EH (cell line): ENCODE measurements at places on chromosomes 4 and X.

DNA sequence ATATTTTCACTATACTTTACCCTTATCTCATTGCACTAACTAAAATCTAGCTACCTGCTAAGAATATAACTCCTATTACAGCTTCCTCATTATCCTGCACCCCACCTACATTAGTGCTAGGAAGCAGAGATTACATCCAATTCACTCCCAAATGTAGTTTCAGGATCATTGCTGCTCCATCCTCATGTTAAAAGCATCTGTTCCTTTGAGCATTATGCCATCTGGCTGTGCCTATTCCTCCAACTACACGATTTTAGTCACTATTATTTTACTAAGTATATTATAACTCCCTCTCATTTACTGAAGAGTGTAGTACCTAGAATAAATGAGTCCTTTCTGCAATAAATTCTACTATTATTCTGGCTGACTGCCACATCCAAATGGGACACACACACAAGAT is 1586.9 kb downstream of the TECRL start:
- DNase-seq = no peak

DNA sequence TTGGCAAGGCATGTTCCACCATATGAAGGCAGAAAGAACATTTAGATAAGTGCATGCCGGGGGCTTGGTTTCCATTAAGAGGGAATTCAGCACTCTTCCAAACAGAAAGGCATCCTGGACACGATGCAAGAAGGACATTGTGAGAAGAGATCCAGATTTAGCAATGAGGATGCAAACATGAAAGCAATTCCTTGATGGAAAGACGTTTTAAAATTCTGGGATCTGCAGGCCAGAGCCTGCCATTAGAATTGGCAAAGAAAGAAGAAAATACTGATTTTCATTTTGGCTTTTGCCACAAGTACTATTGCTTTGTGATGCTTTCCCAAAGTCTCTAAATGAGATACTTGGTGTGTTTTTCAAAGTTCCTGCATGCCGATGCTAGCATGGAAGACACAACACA is 367.6 kb downstream of the PPP3CA start:
- no peak for DNase-seq

GRCh38 chr4:185293202-185293601 is 83.8 kb downstream of the SNX25 start:
- no peak for DNase-seq

- DNase-seq = peak; percentile 58
These were observed 47.8 kb downstream of the SLIT2 start for GRCh38 chr4:20299515-20299914.

- DNase-seq = peak; percentile 41
These were observed 43.2 kb upstream of the SLC10A4 start for GRCh38 chr4:48439988-48440387.

DNA sequence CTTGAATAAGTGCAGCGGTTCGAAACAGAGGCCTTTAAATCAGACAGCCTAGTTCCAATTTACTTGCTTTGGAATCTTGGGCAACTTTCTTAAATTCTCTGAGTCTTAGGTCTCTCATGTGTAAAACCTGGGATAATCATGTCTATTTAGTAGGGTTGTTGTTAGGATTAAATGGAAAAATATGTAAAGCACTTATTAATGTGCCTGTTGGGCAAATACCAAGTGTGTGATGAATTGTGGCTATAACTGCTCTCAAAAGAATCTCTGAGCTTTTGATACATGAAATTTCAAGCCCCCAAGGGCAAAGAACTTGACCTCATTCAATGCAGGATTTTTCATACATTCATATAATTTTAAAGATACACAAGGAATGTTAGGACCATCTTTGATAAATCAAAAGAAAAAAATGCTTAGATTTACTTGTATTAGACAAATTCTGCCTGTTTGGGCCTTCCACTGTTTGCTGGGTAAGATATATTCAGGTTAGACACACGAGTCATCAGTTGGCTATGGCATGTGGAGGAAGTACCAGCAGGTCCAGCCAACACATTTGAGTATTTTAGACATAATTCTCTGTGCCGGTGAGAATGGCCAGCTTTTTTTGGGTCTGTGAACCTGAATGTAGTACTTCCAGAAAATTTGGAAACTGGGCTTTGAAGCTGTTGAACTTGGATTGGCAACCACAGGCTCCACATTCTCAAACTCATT is 241.4 kb upstream of the CNKSR2 start:
- peak; percentile 32 for DNase-seq

DNA sequence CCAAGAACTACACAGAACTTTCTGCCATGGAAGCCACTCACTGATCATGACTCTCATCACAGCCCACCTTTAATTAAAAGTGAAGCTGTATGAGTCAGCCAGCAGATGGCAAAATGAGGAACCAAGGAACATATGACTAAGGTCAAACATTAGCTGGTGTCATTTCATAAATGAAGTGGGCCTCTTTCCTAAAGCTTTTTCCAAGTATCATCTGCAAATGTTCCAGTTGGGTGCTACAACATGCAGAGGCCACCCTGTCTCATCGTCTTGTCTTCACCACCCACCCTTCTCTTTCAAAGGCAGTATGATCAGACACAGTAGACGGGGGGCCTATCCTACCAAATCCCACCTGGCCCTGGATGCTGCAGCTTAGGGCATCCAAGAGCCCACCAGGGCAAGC is 9.2 kb upstream of the EOLA1 start:
- DNase-seq = no peak

- peak; percentile 57 for DNase-seq
These were observed 189.6 kb upstream of the LNX1 start for GRCh38 chr4:53780736-53781400.

DNA sequence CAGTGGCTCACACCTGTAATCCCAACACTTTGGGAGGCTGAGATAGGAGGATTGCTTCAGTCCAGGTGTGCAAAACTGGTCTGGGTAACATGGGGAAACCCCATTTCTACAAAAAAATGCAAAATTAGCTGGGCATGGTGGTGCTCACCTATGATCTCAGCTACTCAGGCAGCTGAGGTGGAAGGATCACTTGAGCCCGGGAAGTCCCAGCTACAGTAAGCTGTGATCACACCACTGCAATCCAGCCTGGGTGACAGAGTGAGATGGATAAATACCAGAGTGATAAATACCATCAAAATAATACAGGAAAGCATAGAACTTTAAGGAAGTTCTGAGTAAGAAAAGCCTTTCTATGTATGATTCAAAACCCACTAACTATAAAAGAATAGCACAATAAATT is 52.8 kb downstream of the LRBA start:
- no peak for DNase-seq

- DNase-seq = no peak
These were observed 69.7 kb downstream of the RPS6KA6 start for GRCh38 chrX:84118315-84118714.

GRCh38 chrX:152444338-152444737 is 6.8 kb downstream of the GABRA3 start:
- DNase-seq = no peak

GRCh38 chrX:134501941-134502340 is 42.0 kb downstream of the HPRT1 start:
- DNase-seq = peak; percentile 21

GRCh38 chrX:19807414-19807813 is 80.0 kb downstream of the SH3KBP1 start:
- no peak for DNase-seq

DNA sequence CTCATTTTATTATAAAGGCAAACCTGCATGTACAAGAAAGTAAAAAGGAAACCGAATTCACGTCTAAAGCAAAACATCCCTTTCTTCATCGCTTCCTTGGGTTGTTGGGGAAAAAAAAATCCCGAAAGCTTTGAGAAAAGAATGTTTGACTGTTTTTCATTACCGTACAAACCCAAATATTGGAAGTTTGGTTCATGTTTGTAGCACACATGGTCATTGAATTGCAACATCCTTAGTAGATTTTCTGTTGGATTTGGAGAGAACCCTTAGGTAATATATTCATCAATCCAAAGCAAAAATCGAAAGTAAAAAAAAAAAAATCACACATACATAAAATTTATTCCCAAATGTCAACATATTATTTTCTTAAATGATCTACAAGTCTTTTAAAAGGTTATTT is 420.3 kb downstream of the MAPK10 start:
- DNase-seq = peak; percentile 11

DNA sequence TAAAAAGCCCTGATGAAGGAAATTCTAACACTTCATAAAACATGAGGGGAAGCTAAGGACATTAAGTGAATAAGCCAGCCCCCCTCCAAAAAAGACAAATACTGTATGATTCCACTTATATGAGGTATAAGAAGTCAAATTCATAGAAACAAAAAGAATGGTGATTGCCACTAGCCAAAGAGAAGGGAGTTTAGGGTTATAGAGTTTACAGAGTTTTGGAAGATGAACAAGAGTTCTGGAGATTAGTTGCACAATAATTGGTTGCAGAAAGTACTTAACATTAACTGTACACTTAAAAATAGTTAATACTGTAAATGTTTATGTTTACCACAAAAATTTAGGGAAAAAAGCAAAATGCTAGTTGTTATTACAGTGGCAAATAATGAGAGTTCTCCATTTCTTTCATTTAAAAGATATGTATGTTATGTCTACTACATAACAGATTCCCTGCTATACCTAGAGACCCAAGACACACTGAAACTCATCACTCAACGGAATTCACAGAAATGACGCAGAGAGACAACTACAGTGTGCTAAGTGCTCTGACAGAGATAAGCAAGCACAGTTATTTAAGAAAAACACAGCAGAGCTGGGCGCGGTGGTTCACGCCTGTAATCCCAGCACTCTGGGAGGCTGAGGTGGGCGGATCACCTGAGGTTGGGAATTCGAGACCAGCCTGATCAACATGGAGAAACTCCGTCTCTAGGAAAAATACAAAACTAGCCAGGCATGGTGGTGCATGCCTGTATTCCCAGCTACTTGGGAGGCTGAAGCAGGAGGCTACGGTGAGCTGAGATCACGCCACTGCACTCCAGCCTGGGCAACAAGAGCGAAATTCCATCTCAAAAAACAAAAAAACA is 37.2 kb downstream of the EIF4E start:
- DNase-seq = no peak

- DNase-seq = no peak
These were observed 55.9 kb downstream of the UGT2A3 start for GRCh38 chr4:68895561-68896198.

- peak; percentile 68 for DNase-seq
These were observed 25.0 kb upstream of the UBA6 start for GRCh38 chr4:67725981-67726380.

- no peak for DNase-seq
These were observed 59.1 kb downstream of the EDNRA start for GRCh38 chr4:147539959-147540358.

DNA sequence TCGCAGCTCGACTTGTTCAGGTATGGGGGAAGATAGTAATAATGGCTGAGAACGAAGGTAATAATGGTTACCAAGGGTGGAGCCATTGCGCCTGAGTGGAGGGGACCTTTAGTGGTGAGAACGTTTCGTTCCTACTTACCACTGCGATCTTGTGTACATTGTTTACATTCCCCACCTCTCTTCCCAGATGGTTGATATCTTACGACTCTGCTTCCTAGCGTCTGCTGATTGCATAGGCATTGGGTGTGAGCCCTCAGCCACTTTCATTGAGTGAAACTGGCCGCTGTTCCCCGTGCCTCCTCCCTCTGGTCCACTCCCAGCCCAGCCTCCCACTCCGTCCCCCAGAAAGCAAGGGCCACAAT is 850 bp downstream of the IGBP1 start:
- peak; percentile 18 for DNase-seq

DNA sequence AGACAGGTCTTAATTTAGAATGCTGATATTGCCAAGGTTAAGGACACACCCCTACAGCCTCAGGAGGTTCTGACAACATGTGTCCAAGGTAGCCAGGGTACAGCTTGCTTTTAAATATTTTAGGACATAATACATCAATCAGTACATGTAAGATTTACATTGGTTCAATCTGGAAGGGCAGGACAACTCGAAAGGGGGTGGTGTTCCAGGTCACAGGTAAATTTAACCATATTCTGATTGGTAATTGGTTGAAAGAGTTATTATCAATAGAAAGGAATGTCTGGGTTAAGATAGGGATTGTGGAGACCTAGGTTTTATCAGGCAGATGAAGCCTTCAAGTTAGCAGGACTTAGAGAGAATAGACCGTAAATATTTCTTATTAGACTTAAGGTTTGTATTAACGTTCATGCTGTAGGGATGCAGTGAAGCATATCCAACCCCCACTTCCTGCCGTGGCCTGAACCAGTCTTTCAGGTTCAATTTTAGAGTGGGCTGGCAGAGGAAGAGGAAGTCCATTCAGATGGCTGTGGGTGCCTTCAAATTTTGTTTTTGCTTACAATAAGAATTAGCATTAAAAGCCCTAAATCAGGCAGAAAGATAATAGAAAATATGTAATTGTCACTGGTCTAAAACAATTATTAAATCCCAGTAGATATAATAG is 136.5 kb upstream of the GALNTL6 start:
- DNase-seq = no peak

DNA sequence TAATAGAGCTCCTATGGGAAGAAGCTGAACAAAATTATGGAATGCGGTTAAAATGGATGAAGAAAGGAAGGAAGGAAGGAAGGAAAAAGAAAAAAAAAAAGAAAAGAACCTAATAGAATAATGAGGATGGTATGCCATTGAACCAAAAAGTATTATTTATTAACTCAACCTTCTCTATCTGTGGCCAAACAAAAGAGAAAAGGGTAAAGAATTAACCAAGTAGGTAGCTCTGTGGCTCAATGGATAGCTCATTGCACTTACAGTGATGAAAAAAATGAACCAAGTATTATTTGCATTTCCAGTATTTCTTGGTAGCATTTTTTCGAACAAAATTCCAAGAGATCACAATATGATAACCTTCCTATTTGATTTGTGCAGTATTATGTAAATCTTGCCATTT is 56.9 kb upstream of the SLC39A8 start:
- DNase-seq = no peak

- peak; percentile 42 for DNase-seq
These were observed 21.7 kb downstream of the CLOCK start for GRCh38 chr4:55524844-55525571.

DNA sequence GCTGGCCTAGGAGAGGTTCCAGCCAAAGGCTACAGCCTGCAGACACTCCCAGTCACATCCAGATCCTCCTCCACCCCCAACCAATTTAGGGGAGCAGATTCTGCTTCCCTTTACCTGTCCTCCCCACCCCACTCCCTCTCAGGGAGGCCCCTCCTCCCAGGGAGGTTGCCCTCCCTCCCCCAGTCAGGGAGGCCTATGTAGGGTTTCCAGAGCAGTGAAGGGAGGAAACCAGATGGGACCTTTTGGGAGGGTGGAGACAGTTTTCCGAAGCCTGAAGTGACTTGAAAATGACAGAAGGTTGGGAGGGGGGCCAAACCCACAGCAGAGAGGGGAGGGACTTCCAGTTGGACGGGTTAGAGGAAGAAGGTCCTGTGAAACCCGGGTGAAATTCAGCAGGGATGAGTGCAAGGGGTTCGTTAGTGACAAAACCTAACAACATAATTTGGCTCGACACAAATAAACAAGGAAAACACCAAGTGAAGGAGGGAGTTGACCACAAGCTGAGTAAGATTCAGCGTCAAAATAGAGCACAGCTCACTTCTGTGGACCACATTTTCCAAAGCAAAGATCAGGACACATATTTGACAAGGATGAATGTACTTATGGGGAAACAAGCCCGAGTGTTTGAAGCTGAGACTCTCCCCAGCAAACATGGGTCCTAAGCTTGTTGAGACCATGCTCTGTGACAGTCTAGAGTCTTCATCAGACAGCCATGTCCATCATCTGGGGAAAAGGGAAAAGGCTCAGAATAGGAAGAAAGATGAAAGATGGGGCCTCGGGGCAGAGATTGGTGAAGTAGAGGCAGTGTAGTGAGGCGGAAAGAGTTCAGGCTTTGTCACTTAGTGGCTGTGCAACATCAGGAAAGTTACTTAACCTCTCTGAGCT is 46.4 kb downstream of the PRPS1 start:
- peak; percentile 36 for DNase-seq
